ENCODE measurements at places on chromosomes 7 and 10.
A peak's percentile ranks its signal among the peaks of the same experiment; 100 is the strongest.

DNA sequence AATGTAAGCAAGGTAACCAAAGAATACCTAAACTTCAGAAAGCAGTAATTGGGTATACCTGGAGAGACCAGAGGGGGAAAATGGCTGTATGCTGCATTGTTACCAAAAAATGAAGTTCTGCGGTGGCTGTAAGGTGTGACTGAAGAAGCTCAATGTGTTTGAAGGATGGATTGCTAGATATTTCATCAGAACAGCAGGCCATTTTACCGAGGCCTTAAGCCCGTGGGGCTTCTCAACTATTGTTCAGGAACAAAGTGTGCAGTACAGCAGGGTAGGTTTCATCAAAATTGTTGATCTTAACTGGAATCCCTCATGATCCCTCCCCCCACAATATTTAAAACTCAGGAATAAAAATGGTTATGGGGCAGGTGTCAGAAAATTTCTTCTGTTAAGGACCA, 204.0 kb upstream of the GHITM start:
- no peak for DNase-seq

DNA sequence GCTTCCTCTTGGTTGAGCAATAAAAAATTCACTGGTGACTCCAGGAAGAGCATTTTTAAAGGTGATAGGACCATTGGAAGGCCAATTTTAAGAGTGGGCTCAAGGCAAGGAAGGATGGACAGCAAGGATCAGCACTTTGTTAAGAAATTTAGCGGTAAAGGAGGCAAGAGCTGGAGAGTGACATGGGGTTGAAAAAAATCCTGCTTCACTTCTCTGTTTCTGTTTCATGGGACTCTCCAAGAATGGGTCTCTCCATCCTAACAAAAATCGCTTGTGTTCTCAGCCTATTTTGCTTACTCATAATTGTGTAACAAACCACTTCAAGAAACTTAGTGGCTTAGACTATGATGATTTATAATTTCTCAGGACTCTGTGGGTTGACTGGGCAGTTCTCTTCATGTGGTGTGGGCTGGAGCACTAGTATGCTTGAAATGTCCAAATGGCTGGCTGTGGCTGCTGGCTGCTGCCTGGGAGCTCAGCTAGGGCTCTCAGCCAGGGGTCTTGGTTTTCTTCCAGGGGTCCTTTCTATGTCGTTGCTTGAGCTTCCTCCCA, 59.8 kb upstream of the ZNRF2 start:
- peak; percentile 86 for DNase-seq

GRCh38 chr10:21518641-21519396, 6.7 kb downstream of the SKIDA1 start:
- no peak for DNase-seq

DNA sequence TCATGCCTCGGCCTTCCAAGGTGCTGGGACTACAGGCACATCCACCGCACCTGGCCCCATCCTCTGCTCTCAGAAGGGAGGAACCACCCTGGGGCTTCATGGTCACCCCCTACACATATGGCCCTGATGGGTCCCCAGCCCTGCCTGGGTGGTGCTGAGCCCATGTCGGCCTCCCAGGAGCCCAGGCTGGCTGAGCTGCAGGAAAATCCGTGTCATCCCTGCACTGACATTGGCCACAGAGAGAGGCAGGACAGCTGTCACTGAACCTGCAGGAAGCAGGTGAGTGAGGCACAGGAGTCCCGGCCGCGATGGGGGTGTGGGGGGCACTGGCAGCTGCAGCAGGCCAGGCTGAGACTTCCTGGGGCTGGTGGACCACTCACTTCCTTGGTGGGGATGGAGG, 8.0 kb downstream of the GRIFIN start:
- DNase-seq, result no peak

GRCh38 chr10:20007426-20007825, 191.2 kb downstream of the PLXDC2 start:
- DNase-seq, result peak; percentile 49

DNA sequence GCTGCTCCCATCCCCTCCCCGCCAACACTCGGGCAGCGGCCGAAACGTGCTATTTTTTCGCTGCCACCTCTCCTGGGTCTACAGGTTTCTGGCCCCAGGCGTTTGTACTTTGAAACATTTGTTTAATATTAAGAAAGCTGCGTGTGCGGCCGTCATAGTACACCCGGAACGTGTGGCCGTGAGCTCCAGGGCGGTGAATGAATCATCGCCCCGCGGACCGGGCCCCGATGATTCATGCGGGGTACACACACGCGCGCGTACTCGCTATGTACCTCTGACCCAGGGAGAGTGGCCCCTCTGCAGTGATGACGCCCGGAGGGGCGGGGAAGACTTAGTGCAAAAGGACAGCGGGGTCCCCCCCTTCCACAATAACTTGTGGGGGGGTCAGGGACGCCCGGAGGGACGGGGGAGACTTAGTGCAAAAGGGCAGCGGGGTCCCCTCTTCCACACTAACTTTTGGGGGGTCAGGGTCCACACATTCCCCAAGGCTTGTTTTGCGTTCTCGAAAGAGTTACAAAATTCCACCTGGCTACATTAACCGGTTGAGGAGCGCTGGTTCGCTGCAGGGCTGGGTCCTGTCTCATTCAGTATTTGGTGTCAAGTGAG, 56.5 kb upstream of the PCGF5 start:
- peak; percentile 91 for DNase-seq

GRCh38 chr10:5806745-5807144, 6.5 kb downstream of the GDI2 start:
- DNase-seq, result no peak
